ENCODE measurements at places on chromosomes 5 and 9.

GRCh38 chr9:79384091-79384490 is 187.7 kb upstream of the TLE4 start:
- no peak for DNase-seq

GRCh38 chr5:16794269-16794913 is 141.7 kb downstream of the MYO10 start:
- no peak for DNase-seq

DNA sequence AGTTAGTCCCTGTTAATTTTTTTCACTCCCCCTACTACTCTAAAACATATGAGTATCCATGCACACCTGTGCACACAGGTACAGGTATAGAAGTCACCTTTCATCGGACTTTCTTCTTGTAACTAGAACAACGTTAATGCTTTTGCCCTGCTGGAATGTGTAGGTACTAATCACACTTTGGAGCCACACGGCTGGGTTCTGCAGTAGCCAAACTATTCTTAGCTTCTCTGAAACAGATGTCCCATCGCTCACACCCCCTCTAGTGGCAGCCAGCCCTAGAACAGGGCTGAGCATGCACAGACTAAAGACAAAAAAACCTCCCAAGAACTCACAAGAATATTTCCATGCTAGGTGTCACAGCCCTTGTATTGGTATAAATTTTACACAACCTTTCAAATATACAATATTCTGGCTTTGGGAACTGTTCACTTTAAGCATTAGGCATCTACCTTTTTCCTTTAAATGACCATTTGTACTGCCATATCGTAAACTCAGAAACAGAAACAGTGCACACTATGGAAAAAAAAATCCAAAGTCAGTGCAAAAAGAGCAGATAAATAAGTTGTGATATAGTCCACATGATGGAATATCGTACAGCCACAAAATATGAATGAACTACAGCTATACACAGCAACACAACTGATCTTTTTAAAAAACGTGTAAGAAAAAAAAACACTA is 64.0 kb downstream of the RETREG1 start:
- peak; percentile 55 for DNase-seq

DNA sequence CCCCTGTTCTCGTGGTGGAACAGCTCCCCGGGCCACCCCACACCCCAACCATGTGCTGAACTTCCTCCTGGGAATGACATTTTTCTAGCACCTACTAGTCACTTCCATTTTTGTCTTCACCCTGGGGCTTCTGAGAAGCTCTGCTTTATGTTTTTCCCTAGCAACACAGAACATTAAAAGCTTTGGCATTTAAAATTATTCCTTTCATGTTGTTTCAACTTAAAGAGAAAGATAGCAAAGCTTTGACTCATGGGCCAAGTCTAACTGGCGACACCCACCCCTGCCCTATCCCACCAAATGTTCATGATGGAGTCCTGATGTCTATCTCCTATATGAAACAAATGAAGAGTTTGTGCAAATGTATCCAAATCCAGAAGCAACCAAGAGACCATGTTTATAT is 22.4 kb downstream of the BOD1 start:
- no peak for DNase-seq

- no peak for DNase-seq
Observed at GRCh38 chr5:40798801-40799210, 632 bp upstream of the PRKAA1 start.

DNA sequence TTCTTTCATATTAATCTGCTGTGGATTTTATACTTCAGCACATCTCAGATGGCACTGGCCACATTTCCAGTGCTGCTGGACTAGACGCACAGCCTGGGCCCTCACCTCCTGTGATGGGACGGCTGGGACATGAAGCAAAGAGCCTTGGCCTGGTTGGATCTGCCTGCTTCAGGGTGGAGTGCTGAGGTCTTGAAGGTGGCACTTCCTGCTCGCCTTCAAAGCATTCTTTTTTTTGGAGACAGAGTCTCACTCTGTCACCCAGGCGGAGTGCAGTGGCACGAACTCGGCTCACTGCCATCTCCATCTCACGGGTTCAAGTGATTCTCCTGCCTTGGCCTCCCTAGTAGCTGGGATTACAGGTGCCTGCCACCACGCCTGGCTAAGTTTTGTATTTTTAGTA is 73.1 kb downstream of the RAPGEF1 start:
- DNase-seq, result no peak

- DNase-seq, result peak; percentile 12
Observed at GRCh38 chr9:133340256-133340655, 4.3 kb upstream of the SURF6 start.

DNA sequence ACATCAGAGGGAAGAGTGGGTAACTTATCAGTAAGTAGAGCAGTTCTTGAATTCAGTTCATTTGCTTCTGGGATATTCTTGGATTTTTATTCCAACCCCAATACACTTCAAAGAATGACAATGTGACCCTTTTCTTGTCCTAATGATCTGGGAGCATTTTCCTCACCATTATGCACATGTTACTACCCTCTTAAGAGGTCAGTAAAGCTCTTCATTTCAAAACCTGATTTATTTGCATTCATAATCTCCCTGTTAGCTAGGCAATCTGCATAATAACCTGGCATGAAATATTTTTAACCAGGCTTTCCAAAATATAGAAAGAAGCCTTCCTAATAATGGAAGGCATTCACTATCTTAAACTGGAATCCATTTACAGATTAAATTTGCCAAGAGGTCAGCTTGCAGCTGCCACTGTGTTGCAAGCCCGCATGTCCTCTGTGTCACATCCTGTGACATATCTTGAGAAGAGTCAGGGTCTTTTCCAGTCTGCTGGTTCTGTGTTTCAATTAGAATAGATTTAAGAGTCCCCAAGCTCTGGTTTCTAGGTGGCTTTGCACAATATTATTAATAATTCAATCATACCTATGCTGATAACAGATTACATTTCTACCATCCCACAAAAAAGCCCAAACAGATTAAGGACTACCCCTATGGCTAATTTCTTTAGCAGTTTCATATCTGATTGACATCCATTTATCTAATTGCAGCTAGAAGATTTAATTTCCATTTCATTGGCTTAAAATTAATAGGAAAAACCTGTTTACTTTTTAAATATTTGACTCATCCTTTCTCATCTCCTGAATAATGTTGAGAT is 30.9 kb upstream of the PPP2R2B start:
- DNase-seq, result no peak

- DNase-seq, result no peak
Observed at GRCh38 chr9:7906783-7907550, 107.4 kb upstream of the DMAC1 start.

GRCh38 chr9:98691890-98692289 is 16.8 kb downstream of the GABBR2 start:
- DNase-seq, result no peak

DNA sequence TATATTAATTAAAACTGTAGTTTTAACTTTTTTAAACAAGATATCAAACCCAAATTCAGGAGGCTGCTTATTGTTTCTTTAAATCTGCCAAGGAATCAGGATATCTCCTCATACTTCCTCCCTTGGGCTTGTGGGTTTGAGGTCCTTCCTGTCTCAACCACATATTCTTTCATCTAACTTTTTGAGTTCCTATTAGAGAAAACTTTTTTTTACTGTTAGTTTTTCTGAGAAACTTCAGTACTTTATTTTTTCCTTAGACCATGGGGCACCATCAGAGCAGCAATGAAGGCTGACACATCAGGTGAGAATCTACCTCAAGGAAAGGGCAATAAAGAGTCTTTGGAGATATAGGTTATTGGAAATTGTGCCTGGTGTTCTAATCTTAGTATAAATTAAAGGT is 56.7 kb downstream of the TSSK1B start:
- DNase-seq, result no peak

- DNase-seq, result no peak
Observed at GRCh38 chr9:104022083-104022482, 72.0 kb upstream of the SMC2 start.

- peak; percentile 42 for DNase-seq
Observed at GRCh38 chr5:69530561-69531405, 29.2 kb upstream of the GTF2H2C start.

DNA sequence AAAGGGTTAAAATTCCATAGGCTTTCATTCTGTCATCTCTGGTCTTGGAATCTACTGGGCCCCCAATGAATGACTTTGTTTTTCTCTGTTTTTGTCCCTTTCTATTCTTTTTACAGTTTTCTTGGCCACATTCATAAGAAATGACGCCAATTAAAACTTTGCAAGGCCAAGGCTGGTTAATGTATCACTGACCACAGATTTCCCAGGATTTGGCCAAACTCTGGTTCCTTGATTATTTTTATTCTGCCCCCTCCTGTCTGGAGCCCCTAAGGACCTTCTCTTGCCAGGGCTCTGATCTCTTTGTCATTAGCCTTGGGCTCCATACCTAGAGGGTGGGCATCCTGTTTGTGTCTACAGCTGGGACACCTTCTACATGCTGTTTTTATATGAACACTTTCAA is 388.9 kb upstream of the PAPPA start:
- no peak for DNase-seq

DNA sequence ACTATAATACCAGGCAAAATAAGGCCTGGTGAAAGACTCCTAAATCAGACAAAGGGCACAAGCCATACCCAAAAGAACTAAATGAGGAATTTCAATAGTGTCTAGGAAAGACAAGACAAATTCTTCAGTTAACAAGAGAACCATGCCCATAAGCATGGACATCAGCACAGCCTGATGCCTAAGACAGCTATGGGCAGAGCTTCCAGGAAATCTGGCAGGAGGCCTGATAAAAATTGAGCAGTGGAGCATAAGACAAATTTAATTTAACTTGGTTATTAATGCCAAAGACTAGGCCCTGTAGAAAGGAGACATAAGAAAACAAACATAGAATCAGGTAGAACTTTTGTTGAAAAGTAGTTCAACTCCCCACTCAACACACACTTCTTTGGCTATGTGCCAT is 17.3 kb downstream of the KLHL3 start:
- no peak for DNase-seq

DNA sequence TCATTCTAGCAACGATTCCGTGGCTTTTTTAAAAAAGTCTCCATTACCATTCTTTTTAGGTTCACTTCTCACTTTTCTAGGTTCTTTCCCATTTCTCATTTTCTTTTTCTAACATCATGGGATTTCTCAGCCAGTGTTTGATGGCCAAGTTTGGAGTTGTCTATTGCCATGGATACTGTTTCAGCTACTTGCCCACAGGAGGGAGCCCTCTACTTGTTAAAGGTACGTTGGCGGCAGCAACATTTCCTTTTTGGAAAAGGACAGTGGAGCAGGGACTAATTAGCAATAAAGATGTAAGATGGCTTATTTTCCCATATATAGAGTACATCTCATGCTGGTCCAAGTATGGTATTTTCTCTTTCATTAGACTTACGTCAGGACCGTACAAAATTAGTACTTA is 2257.5 kb upstream of the C9orf72 start:
- DNase-seq, result no peak

DNA sequence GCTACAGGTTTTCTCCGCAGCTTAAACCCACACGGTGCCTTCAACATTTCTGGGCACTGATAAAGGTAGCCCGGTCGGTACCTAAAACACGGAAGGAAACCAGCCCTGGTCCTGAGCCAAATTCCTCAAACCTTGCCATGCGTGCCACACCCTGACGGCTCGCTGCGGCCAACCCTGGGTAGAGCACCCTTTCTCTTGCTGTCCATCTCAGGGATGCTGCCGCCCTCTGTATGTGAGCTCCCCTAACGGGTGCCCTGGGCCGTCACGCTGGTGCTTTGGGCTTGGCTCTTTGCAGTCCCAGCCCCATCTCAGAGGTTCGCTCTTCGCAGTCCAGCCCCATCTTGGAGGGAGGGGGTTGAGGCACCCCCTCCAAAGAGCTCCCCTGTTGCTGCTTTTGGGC is 43.9 kb downstream of the PNPLA7 start:
- no peak for DNase-seq

- no peak for DNase-seq
Observed at GRCh38 chr5:158899792-158900191, 199.9 kb downstream of the EBF1 start.

- no peak for DNase-seq
Observed at GRCh38 chr5:80204808-80205614, 50.8 kb downstream of the SERINC5 start.

- peak; percentile 88 for DNase-seq
Observed at GRCh38 chr5:140251527-140251973, 51.4 kb downstream of the PFDN1 start.

DNA sequence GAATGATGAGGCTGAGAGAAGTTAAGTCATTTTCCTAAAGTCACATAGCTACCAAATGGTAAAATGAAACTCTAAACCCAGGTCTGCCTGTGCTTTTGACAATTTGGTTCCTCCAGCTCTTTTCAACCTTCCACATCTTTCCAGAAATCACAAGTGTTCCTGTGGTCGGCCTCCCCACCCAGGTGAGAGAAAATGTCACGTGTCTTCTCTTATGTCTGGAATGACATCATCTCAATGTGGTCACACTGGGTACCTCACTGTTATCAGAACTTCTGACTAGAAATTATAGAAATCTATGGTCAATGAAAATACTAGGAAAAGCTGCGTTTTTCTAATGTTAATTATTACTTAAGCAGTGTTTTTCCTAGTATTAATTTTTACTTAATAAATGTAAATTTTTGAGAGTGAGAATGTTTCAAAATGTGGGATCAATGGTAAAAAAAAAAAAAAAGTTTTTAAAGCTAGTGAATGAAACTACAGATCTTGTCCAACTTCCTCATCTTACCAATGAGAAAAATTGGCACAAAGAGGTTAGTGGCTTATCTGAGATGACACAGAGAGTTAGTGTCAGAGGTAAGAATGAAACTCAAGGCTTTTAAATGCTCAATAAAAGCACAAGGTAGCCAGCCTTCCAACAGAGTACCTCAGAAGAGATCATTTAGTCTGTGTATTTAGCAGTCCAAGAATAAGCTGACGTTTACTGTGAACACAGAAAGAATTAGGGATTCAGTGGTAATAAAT is 228.7 kb upstream of the NR4A3 start:
- DNase-seq, result no peak

- no peak for DNase-seq
Observed at GRCh38 chr5:123146696-123147095, 57.7 kb downstream of the PRDM6 start.

DNA sequence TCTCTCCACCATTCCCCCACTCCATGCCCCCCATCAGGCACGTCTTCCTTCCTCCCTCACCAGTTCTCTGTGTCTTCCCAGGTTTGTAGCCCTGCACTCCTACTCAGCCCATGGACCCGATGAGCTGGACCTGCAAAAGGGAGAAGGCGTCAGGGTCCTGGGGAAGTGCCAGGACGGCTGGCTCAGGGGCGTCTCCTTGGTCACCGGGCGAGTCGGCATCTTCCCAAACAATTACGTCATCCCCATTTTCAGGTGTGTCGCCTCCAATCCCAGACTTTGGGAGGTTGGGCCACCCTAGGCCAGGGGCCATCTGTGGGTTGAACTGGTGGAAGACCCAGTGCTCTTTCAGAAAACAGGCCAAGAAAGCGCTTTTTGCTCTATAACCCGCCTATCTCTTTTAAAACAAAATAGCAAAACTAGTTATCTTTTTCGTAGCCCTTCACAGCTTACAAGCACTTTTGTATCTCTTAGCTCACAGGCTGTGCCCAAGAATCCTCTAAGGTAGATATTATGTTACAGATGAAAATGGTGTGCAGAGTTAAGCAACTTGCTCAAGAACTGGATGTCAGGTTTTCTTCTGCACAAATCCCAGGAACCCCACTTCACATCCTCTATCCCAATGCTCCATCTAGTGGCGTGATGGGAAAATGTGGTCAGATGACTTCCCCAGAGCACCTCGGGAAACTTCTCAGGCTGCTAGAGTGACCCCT is 56.2 kb downstream of the PLAC8L1 start:
- peak; percentile 39 for DNase-seq

GRCh38 chr5:107085572-107085971 is 585.2 kb downstream of the EFNA5 start:
- no peak for DNase-seq

Measured in inflammatory macrophage treated with lipopolysaccharide for 1 hour (primary cell).